ENCODE measurements at places on chromosomes 4 and X.

GRCh38 chrX:66498672-66499296, 140.1 kb downstream of the EDA2R start:
- DNase-seq = no peak

DNA sequence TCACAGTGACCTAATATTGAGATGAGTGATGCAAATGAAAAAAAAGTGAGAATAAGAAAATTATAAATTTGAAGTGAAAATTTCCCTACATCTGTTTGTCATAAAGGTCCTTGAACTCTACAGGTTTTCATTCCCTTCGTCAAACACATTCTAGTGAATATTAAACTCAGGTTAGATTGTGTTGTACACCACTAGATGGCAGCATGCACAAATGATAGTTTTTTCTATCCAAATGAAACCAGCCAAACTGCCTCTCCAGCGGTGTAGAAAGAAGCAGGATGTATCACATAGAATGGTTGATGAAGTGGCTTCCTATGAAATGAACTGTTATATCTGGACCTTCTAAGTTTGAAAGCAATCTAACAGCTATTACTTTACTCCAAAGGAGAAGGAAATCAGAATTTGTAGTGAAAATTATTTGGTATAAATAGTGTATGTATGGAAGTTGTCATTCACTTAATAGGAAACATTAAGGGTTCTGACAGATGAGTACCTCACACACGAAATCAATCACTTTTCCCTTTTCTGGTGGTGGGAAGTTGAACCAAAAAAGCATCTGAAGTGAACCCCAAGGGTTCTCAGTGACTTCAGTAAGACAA, 382.7 kb downstream of the UNC5C start:
- DNase-seq = no peak

- no peak for DNase-seq
Measured at GRCh38 chr4:36321176-36321575, 39.8 kb downstream of the DTHD1 start.

DNA sequence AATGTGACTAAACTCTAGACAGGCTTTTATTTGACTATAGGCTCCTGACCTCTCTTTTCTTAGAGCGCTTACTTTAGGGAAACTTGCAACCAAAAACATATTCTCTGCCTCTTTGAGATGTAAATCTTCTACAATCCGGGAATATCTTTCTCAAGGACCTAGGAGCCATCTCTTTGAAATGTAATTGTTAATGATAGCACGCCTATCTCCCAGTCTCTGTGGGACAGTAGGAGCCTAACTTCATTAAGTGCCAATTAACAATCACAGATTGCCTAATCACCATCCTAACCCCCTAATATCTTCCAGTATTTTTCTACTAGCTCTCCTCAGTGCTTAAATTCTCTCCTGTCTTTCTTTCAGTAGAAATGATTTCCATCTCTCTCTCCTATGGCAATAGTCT, 628.6 kb downstream of the DMD start:
- DNase-seq = no peak

All from hippocampal formation (tissue), 2 donors.